ENCODE measurements at places on chromosomes 6 and 20. TPM values are rescaled to one million over a fixed set of nuclear protein-coding genes. Genes with fewer than 3 reads are reported as not detected.

- DNase-seq = peak; percentile 54
Measured at GRCh38 chr6:88983532-88983931, 20.1 kb upstream of the RNGTT start.

- no peak for DNase-seq
Measured at GRCh38 chr20:21006611-21007010, 99.5 kb downstream of the LINC00237 start.

DNA sequence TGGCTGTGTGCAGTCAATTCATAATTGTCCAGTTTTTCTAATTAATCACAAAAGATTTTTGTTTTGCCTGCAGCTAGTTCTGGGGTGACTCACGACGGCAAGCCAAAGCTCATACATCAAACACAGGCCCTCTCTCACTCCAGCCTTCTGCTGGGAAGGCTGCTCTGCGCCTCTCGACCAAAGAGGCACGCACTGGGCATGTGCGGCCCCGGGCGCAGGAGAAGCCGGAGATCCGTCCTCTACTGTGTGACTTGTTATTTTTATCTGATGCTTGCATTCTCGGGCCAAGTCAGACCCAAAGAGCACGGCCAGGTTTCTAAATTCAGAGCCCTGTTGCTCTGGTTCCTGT, 98.5 kb downstream of the TFAP2A start:
- DNase-seq = no peak

Gene ARID1B
- total RNA-seq = 55.9 TPM

Gene COL9A1
- total RNA-seq = 14.4 TPM

Measured in WTC11 (cell line).